Mammary epithelial cell (primary cell): ENCODE measurements at places on chromosomes 11 and 22.

DNA sequence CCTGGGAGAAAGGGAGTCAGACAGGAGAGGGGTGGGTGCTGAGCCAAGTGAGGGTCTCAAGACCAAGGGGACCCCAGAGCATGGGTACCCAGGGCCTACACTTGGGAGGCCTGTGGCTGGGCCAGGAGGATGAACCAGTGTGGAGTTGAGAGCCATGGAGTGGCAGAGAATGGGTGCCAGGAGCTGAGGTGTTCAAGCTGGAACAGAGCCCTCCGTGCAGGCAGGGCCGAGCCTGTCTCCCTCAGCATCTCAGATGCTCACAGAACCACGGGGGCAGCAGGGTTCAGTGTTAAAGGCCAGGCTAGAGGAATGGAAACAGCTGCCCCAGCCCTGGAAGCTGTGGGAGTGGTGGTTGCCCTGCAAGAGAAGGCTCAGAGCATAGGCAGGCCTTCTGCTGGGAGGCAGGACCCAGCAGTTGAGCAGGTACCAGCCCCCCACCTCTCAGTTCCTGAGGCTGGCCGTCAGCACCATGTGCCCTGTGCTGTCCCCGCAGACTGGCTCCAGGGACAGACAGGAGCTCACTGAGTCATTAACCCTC is 32.3 kb downstream of the RSPH14 start:
- DNase-seq, result no peak

DNA sequence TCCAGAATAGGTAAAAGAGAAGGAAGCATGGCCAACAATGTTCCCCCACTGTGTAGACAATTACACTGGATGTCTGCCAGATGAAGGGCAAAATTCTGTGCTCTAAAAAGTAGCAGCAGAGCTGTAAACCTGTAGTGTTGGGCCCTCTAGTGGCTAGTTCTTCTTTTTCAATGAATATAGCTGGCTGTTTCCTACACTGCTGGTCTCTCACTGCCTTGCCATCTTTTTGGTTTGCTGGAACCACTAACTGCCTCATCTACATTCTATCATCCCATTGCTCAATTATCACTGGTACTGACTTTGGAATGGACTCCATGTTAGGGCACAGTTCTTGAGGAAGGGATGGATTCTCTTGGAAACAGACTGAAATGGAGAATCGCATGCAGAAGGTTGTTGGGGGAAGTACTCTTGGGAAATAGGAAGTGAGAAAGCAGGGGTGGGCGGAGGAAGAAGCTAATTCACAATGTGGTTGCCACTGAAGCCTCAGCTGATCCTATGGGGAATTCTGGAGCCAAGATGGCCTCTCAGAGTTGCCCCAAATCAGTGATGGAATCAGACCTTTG is 17.9 kb downstream of the KCNE3 start:
- peak; percentile 60 for DNase-seq

GRCh38 chr22:32801537-32802236 is at the start of gene TIMP3:
TSS of gene TIMP3 (plus strand) at chr22:32801705. CDS start at chr22:32802002, 297 bp downstream.
- DNase-seq, result peak; percentile 66

DNA sequence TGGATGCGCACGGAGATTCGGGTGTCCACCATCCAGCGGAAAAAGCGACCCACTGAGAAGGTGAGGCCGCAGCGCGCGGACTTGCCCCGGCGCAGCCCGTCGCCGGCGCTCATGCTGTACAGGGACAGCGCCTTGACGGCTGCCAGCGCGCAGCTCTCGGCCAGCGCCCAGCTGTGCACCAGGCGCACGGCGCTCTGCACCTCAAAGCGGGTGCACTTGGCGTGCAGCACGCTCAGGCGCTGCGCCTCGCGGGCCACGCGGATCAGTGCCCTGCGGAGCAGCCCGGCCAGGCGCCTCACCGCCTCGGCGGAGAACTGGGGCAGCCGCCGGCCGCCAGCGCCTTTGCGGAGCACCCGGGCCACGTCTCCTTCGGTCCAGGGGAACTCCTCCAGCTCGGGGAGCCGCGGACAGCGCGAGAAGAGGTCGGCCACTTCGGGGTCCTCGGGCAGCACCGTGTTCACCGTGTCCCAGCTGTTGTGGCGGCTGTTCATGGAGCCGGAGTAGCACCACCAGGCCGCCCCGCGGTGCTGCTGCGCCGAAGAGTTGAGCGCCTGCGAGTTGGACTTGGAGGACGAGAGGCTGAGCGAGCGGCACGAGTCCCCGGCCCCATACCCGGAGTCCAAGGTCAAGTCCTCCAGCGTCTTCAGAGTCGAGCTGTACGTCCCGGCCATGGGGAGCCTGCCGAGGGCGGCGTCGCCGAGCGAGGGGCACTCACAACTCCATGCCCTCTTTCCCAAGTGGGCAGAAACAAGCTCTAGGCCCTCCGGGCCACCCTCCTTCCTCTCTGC is 703 bp downstream of the ABTB2 start:
- peak; percentile 71 for DNase-seq

- peak; percentile 82 for DNase-seq
Observed at GRCh38 chr22:20750461-20751184, 23.3 kb upstream of the SERPIND1 start.

DNA sequence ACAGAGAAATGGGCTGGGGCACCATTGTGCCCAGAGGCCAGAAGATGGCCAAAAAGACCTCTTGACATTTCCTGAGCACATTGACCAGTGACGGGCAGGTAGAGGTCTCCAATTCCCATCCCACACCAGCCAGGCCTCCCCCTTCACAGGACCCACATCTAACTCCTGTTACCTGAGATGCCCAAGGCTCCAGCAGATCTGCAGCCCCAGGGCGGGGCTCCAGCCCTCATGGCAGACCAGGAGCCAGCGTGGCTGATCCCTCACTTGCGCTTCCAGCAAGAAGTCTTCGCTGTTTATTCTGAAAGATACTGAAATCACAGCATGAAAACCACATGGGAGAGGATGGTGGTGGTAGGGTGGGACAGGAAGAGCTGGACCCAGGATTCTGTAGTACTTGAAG is 9.0 kb downstream of the TMPRSS5 start:
- no peak for DNase-seq

- no peak for DNase-seq
Observed at GRCh38 chr22:41841085-41841712, 8.3 kb downstream of the SREBF2 start.

DNA sequence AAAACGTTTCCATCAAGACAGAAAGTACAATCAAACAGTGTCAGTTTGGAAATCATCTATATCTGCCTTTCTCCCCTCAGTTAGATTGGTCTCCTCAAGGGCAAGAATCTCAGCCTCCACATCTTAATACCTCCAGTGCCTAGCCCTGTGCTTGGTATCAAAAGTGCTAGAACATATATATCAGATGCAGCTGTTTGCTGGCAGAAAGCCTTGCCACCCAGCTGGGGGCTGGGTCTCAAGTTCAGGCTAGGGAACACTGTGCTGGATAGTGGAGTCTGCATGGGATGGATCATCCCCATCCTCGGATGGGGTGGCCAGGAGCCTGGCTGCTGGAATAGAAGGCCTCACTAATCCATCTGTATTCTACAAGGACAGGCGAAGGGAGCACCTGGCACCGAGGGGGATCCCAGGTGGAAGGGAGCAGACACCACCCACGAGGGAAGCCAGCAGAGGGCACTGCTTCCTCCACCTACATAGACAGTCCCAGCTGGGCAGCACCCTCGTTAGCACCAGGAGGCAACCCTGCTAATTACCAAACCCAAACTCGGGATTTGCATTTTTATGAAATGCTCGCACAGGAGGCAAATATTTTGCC is 602.2 kb downstream of the BUD13 start:
- DNase-seq, result no peak

DNA sequence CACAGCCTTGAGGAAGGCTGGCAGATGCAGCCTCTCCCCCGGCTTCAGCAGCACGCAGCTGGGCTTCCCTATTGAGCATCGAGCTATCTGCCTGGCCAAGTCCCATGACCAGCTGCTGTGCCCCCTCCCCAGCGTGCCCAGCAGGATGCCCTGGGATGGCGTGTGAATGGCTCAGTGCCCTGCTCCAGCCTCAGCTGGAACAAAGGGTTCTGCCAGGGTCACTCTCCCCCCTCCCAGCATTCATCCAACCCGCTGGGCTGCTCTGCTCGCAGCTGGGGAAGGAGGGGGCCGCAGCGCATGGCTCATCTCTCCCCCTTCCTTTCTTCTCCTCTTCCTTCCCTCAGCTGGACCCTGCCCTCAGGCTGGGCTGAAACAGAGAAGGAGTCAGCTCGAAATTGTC is 14.5 kb downstream of the LRP4 start:
- DNase-seq, result no peak

GRCh38 chr11:104713401-104713800 is 184.9 kb downstream of the CASP12 start:
- no peak for DNase-seq

GRCh38 chr11:131913267-131913666 is 542.9 kb downstream of the NTM start:
- DNase-seq, result no peak
